ENCODE measurements at places on chromosomes 16 and 17.

- no peak for DNase-seq
These were observed 38.2 kb downstream of the KSR1 start for GRCh38 chr17:27494192-27495091.

DNA sequence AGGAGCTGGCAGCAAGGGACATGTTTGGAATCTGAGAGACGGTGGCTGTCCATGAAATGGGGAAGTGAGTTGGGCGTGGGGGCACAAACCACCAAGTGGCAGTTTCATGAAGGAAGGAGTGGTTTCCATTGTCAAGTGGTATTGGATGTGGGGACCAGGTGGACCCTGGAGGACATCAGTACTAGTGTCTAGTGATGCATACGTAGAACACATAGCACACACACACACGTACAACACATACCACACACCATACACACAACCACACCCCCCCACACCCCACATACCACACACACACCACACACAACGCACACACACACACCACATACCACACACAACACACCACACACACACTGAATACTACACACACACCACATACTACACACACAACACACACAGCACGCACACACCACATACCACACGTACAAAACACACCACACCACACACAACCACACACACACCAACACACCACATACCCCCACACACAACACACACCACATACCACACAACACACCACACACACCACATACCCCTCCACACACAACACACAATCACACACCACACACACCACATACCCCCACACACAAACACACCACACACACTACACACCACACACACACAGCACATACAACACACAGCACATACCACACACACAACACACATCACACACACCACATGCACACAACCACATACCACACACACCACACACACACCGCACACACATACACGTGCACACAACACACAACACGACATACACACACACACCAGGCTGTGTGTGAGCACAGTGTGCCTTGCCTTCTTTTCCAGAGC is 41.1 kb upstream of the GSE1 start:
- DNase-seq = no peak

DNA sequence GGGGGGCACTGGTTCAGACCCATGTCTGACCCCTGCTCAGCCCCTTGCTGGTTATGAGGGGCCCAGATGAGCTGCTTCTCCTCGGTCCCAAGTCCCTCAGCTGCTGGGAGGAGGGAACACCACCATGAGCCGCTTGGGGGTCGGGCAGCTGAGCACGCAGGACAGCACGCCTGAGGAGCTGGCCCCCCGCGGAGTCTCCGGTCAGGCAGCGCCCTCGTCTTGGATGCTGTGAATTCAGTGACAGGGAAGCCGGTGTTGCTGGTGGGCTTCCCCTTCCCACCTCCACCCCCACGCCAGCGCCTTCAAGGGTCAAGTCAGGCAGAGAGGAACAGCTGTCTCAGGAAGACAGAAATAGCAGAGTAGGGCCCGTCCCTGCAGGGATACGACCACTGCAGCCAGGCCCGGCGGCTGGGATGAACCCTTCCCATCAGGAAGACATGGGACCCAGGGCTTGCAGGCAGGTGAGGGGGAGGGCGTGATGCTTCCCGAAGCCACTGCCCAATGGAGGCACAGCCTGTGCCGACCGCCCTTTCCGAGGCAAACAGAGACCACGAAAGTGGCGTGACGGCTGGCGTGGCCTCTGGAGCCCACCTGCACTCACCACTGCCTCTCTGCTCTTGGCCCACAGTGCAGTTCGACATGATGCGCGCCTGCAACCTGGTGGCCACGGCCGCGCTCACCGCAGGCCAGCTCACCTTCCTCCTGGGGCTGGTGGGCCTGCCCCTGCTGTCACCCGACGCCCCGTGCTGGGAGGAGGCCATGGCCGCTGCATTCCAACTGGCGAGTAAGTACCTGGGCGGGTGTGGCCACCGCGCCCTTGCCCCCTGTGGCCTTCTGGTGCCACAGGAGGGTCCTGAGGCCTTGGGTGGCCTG is 8.1 kb downstream of the TMEM204 start:
- DNase-seq = no peak

DNA sequence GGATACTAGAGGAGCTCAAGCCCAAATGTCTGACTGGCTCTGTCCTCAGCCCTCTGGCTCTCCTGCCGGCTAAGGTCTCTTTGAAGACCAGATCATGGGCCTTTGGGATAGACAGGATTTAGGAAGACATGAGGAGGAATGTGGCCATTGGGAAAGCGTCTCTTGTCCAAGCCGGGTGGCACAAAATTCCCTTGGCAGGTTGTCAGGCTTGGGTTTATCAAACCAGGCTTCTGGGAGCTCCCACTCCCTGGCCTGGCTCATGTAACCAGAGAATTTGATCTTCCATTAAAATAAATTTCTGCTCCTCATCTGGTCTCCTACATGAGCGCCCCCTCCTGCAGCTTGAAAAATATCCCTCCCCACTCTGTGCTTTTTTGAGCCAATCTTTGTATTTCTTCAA is 71.1 kb downstream of the IRX3 start:
- no peak for DNase-seq
